Activated T-helper 1 cell treated with anti-CD3 and anti-CD28 coated beads, Interleukin-12 subunit alpha, Interleukin-12 subunit beta, Interleukin-2, Interleukin-4 antibody, amounts not matched to agents 30 ng/mL and 10 ng/mL and 1 ng/mL, durations not matched to agents 14 hours and 24 hours and 36 hours (primary cell): ENCODE measurements at places on chromosomes 1 and 21.

GRCh38 chr1:242100921-242101320 lies 102.0 kb upstream of the MAP1LC3C start:
- H3K27me3 ChIP-seq: no peaks in the 10 kb centered on the region
- no peaks in the 10 kb centered on the region for H3K36me3 ChIP-seq
- no peak overlapping the region for H3K4me3 ChIP-seq
- DNase-seq: no peak

DNA sequence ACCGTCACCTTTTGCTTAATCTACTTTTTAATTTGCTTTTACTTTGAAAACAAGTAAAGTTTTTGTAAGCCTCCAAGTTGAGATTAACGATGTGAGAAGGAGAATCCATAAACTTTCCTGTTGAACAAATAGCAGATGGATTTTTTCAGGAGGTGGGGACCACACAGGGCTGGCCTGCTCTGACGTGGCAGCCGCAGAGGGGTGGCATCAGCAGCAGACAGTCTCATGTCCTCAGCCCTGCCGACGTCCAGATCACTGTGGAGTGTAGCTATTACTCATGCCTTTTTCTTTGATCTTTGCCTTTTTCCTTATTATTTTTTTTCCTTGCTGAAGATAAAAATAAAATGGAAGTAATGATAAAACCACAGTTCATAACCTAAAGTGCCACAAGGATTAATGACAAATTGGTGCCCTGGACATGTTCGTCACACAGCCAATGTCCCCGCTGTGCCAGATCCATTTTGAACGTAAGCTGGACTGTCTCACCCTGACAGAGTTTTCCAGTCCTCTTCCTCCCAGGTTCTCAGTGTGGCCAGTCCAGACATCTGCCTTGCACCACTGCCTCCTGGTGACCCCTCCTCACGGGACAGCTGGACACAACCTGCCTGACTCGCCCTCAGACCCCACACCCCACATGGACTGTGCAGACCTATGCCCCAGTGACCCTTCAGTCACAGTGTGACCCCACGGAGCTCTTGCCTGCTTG lies 15.4 kb upstream of the ZBTB21 start:
- H3K4me1 ChIP-seq: no peaks in the 10 kb centered on the region
- no peak overlapping the region for H3K4me3 ChIP-seq
- no peak overlapping the region for H3K27ac ChIP-seq
- no peaks in the 10 kb centered on the region for H3K36me3 ChIP-seq
- DNase-seq: no peak

GRCh38 chr1:102961549-102961948 lies 146.8 kb downstream of the COL11A1 start:
- DNase-seq: no peak
- H3K27ac ChIP-seq: no peak overlapping the region
- H3K4me1 ChIP-seq: no peaks in the 10 kb centered on the region

DNA sequence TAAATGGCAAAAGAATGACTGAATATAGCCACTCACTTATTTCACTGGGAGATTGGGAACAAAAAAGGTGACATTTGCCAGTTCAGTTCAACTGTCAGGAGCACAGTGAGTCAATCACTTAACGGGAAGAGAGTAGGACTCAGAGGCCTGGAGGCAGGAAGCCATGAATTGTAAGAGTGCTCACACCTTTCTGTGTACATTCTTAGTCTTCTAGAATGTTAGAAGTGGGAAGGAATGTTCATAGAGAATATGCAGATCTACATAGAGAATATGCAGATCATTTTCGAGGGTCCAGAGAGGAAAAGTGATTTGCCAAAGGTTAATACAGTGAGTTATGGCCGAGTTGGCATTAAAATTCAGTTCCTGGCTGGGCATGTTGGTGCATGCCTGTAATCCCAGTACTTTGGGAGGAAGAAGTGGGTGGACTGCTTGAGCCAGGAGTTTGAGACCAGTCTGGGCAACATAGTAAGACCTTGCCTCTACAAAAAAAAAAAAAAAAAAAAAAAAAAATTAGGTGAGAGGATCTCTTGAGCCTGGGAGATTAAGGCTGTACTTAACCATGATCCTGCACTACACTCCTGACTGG lies 8.3 kb downstream of the IL20 start:
- H3K36me3 ChIP-seq: peaks cover 5% of the 10 kb centered on the region
- H3K27ac ChIP-seq: no peak overlapping the region
- H3K4me1 ChIP-seq: peaks cover 7% of the 10 kb centered on the region
- peaks cover 11% of the 10 kb centered on the region for H3K27me3 ChIP-seq
- no peak overlapping the region for H3K4me3 ChIP-seq

- H3K27ac ChIP-seq: no peak overlapping the region
- H3K4me1 ChIP-seq: peaks cover 10% of the 10 kb centered on the region
- H3K27me3 ChIP-seq: peaks cover 35% of the 10 kb centered on the region
- H3K4me3 ChIP-seq: no peak overlapping the region
- H3K36me3 ChIP-seq: no peaks in the 10 kb centered on the region
Measured at GRCh38 chr1:171247501-171247900, 793 bp upstream of the FMO1 start.

- no peak for DNase-seq
- H3K27me3 ChIP-seq: no peaks in the 10 kb centered on the region
- no peak overlapping the region for H3K4me3 ChIP-seq
- no peak overlapping the region for H3K27ac ChIP-seq
- H3K4me1 ChIP-seq: no peaks in the 10 kb centered on the region
- H3K36me3 ChIP-seq: peaks cover 12% of the 10 kb centered on the region
Measured at GRCh38 chr1:86741947-86742572, 37.7 kb downstream of the SH3GLB1 start.

DNA sequence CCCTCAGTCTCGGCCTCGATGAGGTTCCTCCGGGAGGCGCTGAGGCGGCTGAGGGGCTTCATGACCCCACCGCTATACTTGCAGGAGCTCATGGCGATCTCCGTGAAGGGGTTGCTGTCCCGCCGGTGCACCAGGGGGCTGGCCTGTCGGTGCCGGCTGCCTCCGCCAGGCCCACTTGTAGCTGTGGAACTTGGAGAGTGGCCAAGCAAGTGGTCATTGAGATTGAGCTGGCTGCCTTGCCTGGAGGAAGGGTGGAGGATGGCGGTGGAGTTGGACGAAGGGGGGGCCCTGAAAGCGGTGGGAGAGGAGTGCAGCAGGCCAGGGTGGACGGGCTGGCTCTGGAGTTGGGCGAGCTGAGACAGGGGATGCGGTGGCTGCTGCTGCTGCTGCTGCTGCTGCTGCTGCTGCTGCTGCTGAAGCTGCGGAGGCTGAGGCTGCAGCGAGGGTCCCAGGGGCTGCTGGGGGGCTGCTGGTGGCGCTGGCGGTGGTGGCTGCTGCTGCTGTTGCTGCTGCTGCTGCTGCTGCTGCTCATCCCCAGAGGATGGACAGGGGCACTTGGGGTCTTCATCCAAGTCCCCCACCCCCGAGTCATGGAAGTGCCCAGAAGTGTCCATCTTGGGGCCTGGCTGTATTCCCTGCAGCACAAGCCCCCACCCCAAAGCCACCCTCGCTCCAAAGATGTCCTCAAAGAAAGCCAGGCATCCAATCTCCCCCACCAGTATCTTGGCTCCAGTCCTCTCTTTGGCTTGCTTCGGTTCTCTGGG lies 548 bp downstream of the KCNN3 start:
- H3K27me3 ChIP-seq: peaks cover 25% of the 10 kb centered on the region
- H3K27ac ChIP-seq: no peak overlapping the region
- no peak for DNase-seq

DNA sequence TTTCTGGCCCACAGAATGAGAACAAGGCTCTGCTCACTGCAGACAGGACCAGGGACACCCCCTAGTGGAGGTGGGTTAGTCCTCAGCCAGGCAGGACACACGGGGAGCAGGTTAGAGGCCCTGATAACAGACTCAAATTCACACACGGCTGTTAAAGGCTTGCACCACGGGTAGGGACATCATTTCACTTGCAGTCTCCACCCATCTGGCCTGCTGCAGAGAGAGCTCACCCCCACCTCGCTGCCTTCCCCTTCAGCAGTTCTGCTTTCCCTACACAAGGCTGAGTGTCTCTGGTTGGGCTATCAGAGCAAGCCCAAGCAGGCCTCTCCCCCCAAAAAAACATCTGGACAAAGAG lies 20.6 kb downstream of the MEF2D start:
- H3K36me3 ChIP-seq: peaks cover 46% of the 10 kb centered on the region
- H3K27me3 ChIP-seq: no peaks in the 10 kb centered on the region
- H3K4me1 ChIP-seq: peaks cover 53% of the 10 kb centered on the region
- H3K27ac ChIP-seq: peak overlapping the region; percentile 40
- DNase-seq: no peak
- no peak overlapping the region for H3K4me3 ChIP-seq

DNA sequence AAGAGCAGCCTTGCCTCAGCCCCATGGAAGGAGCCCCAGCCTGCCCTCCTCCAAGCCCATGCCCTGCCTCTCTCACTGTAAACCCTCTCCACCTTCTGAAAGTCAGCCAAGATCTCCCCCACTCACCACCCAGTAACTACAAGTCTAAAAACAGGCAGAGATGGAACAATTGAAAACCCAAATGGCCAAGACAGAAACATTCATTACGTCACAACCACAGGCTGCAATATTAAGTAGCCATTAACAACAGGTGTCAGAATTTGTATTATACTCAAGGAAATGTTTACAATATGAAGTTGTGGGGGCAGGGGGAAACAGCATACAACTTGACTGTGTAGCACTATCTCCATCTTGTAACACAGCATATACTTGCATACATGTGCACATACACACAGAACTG lies 2.4 kb downstream of the IRF6 start:
- peaks cover 7% of the 10 kb centered on the region for H3K27me3 ChIP-seq
- no peak for DNase-seq
- no peak overlapping the region for H3K27ac ChIP-seq
- no peak overlapping the region for H3K4me3 ChIP-seq
- H3K4me1 ChIP-seq: peaks cover 18% of the 10 kb centered on the region

- no peaks in the 10 kb centered on the region for H3K36me3 ChIP-seq
- no peaks in the 10 kb centered on the region for H3K27me3 ChIP-seq
- H3K4me1 ChIP-seq: no peaks in the 10 kb centered on the region
- no peak for DNase-seq
- H3K27ac ChIP-seq: no peak overlapping the region
Measured at GRCh38 chr1:3981746-3982505, 81.9 kb upstream of the C1orf174 start.

DNA sequence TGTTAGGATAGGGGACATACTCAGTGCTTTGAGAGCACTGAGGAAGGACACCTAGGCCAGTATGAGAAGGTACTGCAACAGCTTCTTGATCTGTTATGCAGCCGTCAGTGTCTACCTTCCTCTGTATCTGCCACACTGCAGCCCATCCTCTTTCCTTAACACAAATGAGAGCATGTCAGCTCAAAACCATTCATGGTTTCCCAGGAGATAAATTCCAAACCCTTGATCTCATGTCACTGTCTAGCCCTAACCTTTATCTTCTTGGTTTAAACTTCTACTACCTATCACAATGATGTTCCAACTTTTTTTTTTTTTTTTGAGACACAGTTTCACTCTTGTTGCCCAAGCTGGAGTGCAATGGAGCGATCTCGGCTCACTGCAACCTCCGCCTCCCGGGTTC lies 1.4 kb downstream of the ZMYND12 start:
- H3K27ac ChIP-seq: no peak overlapping the region
- peaks cover 19% of the 10 kb centered on the region for H3K36me3 ChIP-seq
- peaks cover 28% of the 10 kb centered on the region for H3K4me1 ChIP-seq
- no peak overlapping the region for H3K4me3 ChIP-seq

DNA sequence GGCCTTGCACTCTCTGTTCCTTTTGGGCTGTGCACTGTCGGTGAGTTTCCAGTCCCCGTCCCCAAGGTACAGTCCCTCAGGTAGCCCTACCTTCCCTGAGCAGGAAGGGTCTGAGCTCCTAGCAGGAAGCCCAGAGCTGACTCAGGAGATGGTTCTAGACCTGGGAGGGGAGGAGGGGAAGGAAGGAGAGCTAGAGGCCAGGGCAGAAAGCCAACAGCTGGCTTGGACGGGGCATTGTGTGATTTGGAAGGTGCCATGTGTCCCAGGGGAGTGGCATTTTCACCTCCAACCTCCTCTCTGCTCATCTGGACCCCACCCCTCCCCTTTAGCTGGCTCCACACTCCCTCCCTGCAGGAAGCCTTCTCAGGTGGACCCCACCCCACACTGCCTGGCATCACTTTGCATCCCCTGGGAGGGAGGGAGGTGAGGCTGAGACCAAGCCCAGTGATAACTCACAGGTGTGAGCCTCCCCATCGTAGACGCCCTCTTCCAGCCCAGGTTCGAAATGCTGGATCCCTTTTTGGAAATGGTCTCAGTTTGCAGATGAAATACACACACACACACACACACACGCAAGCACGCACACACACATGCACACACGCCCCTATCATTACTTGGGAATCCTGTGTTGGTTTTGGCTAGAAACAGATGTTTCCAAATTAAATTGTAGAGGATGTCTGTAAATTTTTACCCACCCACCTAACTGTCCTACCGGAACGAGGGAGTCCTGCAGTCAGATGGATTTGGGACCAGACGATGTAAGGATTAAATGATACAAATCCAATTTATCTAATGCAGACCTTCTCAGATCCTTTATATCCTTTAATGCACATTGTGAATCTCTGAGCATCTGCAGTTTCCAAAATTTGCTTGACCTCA lies 19.7 kb upstream of the IFNLR1 start:
- no peak overlapping the region for H3K27ac ChIP-seq
- no peak overlapping the region for H3K4me3 ChIP-seq
- H3K36me3 ChIP-seq: no peaks in the 10 kb centered on the region
- DNase-seq: no peak

DNA sequence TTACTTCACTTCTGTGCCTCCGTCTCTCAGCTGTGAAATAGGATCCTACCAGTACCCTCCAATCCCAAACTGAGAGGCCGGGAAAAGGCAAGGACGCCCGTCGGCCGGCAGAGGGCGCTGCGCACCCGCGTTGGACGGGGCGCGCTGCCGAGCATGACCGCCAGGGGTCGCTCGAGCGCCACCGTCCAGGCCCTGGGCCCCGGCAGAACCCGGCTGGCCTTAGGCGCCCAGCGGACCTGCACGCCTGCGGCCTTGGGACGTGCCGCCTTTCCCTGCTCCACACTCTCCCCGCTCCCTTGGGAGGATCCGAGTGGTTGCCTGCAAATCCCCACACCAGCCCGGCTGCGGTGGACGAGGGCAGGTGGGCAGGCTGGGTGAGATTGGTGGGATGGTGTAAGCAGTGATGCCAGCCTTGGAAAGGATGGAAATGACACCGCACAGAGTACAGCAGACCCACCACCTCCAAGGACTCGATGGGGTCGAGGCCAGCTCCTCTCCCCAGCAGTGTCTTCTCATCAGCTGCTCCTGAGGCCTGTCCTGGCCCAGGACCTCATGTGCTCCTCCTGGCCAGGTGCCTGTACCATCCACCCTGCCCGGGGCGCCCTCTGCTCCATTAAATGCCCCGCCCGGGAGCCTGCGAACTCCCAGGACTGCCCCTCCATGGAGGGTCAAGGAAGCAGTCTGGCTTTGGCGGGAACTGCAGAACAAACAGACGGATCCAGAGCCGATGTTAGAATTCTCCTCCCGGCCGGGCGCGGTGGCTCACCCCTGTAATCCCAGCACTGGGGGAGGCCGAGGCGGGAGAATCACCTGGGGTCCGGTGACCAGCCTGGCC lies 47.4 kb upstream of the LBR start:
- peaks cover 2% of the 10 kb centered on the region for H3K27me3 ChIP-seq
- H3K4me3 ChIP-seq: no peak overlapping the region
- H3K27ac ChIP-seq: no peak overlapping the region
- peak; percentile 69 for DNase-seq
- peaks cover 41% of the 10 kb centered on the region for H3K4me1 ChIP-seq
